ENCODE measurements at places on chromosomes 11 and 22. TPM values are rescaled to one million over a fixed set of nuclear protein-coding genes. Genes with fewer than 3 reads are reported as not detected.
A peak's percentile ranks its signal among the peaks of the same experiment; 100 is the strongest.

- DNase-seq: peak; percentile 53
Observed at GRCh38 chr11:76604081-76604625, 66.4 kb downstream of the LRRC32 start.

GRCh38 chr11:102799681-102800340, 1.9 kb upstream of the MMP1 start:
- DNase-seq: no peak

- DNase-seq: no peak
Observed at GRCh38 chr11:36023922-36024321, 80.1 kb downstream of the LDLRAD3 start.

- no peak for DNase-seq
Observed at GRCh38 chr11:108933630-108934029, 268.8 kb downstream of the DDX10 start.

TRIM51 gene
- total RNA-seq: not detected

GRCh38 chr11:120208777-120209176, 2.1 kb upstream of the OAF start:
- DNase-seq: no peak

FAM227A gene
- total RNA-seq: 3.4 TPM

- no peak for DNase-seq
Observed at GRCh38 chr11:12770435-12770834, 96.2 kb downstream of the TEAD1 start.

RAB6A gene
- total RNA-seq: 138 TPM

PAAF1 gene
- total RNA-seq: 18.2 TPM

GRCh38 chr11:61502522-61502921, 6.0 kb upstream of the LRRC10B start:
- DNase-seq: no peak

DNA sequence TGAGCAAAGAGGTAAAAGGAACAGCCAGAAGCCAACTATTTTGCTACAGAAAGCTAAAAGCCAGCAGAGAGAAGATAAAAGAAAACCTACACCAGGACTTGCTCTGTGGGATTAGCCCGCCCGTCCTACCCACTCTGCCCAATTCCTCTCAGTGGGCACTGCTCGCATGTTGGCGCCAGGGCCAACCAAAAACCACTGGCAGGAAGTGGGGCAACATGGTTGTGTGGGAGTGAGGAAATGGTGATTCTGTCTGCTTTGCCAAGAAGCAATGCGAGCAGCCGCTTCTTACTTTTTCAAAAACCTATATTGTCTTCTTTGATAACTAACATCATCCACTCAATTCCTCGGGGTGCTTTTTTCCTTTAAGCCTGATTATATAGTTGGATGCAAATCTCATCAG, 14.2 kb upstream of the APOA1 start:
- DNase-seq: no peak

CARD18 gene
- not detected for total RNA-seq

LINC01488 gene
- total RNA-seq: not detected

DNA sequence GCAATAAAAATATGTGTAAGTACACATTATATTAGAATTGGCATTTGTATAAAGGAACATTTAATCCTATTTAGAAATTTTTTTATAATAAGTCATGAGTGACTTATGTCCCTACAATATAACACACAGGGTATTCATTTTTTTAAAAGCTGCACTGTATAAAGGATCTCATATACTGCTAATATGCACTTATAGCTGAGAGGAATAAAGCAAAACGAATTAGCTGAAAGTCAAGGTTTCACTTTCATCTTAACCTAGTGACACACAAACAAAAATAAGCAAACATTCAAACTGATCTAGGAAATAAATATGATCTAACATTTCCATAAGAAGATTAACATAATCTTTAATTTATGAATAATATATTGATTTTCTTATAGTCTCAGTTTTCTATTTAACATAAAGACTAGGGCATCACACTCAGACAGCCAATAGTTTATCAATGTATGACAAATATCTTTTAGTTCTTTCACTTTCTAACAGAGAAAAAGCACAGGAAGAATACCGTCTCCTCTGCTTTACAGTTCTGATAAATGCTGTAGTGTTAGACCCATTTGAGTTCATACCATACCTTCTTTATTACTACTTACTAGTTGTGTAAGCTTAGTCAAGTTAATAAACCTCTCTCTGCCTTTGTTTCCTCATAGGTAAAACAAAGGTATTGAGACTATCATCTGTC, 42.9 kb downstream of the DCDC1 start:
- no peak for DNase-seq
